ENCODE measurements at places on chromosomes 2 and 18.

DNA sequence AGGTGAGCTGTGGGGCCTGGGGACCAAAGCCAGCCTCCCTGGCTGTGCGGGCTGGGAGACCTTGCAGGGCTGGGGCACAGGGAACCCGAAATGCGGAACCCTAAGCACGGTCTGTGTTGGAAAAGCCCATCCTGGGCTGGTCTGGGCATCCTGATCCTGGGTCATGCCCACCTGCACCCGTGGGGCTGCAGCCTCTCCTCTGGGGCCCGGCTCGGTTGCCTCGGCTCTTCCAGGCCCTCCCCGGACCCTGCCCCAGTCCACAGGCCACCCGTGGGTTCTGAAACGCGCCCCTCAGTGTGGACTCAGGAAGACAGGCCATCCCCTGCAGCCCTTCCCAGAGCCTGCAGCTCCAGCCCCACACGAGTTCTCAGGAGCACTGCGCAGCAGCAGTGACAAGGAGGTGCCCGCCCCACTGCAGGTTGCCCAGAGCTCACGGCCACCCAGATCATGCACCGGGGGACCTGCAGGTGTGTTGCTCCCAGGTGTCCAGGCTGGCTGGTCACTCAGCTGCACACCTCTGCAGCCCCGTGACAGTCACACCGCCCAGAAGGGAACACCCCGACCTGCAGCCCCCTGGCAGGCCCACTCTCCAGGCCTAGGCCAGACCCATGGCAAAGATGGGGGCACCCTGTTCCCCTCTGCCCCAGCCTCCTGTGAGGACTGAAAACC lies 12.2 kb upstream of the NFATC1 start:
- no peak for DNase-seq

- DNase-seq, result no peak
Observed at GRCh38 chr18:70058916-70059315, 111.2 kb upstream of the CD226 start.

DNA sequence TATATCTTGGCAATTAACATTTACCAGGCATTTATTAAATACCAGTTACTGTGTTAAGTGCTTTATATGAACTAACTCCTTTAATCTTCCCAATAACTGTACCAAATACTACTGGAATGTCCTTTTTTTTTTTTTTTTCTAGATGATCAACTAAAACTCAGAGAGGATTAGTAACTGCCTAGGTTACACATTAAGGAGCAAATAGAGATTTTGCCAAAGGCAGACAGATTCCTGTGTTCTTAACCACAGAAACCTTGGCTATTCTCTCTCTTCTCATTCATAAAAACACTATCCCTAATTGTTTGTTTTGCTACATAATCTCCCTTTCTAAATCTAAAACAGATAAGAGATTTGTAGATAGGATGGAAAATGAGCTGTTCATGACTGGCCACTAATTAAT lies 13.3 kb downstream of the DHX57 start:
- no peak for DNase-seq

DNA sequence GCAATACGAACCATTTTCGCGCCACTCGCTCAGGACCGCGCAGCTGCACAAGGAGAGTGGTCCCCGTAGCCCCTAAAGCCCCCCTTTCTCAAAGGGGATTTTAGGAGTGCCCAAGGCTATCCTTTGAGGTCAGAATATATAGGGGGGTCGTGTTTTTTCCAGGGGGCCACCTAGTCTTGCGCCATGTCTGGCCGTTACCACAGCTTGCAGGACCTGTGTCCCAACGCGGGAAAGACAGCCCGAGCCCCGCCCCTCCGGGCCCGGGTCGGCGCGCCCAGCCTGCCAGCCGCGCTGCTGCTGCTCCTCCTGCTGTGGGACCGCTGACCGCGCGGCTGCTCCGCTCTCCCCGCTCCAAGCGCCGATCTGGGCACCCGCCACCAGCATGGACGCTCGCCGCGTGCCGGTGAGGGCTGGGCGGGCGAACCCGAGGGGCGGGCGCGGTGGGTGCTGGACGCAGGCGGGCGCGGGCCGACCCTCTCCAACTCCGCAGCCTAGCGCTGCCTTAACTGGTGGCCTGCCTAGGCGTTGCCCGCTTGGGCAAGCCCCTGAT lies at the start of gene CDCA7:
TSS of gene CDCA7 (plus strand) at position 291 of the 550 bp plus-strand sequence. CDS start at position 383, 92 bp downstream.
- peak; percentile 51 for DNase-seq

- DNase-seq, result no peak
Observed at GRCh38 chr2:220674033-220674432, 898.1 kb downstream of the EPHA4 start.

DNA sequence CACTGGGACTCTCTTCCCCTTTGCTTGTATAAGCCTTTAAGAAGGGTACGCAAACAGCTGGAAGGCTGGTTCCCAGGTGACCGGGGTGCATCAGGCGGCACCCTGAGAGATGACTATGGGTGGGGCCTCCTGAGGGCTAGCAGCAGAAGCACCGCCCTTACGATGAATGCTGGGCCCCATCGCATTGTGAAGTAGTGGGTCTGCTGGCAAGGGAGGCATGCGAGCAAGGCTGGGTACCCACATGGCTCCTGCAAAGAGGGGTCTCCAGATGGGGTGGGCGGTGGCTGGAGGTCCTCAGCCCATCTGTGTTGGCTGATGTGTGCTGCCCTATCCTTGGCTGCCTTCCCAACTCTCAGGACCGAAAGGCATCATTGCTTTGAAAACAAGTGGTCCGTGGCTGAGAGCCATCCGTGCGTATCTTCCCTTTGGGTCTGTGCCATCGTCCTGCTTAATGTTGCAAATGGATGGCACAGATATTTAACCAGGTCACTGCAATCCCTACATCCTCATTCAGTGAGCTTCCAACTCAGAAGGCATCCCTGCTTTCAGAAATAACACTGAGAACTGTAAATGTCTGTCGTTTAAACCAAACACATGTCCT lies 83.5 kb upstream of the GPC1 start:
- DNase-seq, result no peak

DNA sequence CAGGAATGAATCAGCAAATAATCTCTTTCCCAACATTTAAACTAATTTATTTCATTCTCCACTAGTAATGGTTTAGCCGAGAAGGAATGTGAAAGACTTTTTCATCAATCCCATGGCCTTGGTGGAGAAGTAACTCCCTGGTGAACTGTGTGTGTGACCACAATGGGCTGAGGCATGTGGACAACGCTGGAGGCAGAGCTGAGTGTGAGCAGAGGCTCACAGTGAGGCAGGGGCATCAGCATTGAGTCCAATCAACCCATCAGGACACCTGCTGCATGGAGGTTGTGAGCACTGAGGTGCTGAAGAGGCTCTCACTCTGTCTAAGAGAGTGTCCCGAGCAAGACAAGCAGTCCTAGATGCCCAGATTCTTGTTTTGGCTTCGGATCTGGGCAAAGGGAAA lies 78.6 kb downstream of the ZNF519 start:
- DNase-seq, result no peak

- DNase-seq, result peak; percentile 72
Observed at GRCh38 chr18:22703883-22704585, 229.1 kb upstream of the RBBP8 start.

- peak; percentile 72 for DNase-seq
Observed at GRCh38 chr18:77068321-77069312, 64.0 kb downstream of the MBP start.

DNA sequence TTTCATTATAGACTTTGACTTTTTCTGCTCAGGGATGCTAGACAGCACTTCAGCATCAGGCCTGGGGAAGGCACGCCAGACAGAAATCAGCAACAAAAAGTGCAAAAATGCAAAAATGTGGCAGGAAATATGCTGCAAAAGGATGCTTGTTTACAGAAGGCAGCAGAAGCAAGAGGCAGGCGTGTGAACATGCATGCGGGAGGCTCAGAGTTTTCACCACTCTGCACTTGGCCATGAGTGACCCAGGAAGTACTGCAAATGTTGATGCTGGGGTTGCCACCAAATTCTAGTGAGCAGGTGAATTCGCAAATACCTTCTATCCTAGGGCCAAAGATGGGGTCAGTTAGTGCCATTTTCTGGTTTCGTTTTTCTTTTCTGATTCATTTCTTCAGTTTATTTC lies 55.5 kb upstream of the ALKAL2 start:
- DNase-seq, result no peak

DNA sequence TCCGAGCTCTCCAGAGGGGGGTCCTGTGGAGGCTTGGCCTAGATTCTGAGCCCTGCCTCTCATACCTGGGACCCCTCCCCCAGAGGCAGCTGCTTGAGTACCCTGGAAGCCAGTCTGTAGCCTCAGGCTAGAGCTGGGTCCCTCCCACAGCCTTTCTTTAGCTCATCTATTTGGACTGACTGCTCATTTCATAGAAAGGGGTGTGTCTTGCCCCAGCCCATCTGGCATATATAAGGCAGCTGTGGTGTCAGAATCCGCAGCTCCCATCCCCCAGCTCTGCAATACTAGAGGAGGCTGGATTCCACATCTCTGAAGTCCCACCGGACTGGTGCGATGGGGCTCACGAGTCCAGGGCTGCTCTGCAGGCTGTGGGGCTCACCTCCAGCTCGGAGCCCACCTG lies 26.1 kb downstream of the MPHOSPH10 start:
- no peak for DNase-seq

- peak; percentile 34 for DNase-seq
Observed at GRCh38 chr2:74250189-74250631, 51.8 kb downstream of the MTHFD2 start.

GRCh38 chr2:171522788-171523087 lies 464 bp downstream of the CYBRD1 start:
- peak; percentile 52 for DNase-seq

- DNase-seq, result peak; percentile 20
Observed at GRCh38 chr2:197626965-197627625, 48.3 kb downstream of the RFTN2 start.

DNA sequence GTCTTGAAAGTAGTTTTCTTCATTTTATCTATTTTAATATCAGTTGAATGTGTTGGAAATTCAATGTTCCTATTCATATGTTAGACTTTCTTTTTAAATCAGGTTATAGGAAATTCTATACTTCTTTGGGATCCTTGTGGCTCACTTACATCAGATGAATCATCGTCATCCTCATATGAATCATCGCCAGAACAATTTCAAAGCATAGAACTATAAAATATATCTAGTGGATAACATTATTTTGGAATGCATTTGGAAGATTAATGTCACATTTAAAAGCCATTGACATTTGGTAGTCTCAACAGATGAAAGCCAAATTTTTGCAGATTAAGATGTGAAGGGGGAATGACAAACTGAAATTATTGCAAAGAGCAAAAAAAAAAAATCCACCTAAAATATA lies 94.1 kb downstream of the FAM161A start:
- peak; percentile 59 for DNase-seq

DNA sequence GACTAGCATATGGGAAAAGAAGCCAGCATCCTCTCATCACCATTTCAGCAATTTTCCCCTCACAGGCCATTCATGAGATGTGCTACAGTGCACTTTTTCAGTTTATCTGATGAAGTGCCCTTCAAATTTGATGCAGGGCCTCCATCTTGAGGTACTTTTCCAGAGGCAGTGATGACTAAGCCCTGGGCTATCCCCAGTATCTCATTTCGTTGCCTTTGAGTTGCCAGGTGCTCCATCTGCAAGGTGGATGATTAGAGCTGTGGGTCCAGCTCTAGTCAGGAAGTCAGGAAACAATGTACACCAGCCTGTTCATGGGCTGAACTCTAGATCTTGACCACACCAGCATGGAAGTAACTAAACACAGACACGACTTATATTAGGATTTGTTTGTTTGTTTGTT lies 425.2 kb downstream of the METTL4 start:
- no peak for DNase-seq

DNA sequence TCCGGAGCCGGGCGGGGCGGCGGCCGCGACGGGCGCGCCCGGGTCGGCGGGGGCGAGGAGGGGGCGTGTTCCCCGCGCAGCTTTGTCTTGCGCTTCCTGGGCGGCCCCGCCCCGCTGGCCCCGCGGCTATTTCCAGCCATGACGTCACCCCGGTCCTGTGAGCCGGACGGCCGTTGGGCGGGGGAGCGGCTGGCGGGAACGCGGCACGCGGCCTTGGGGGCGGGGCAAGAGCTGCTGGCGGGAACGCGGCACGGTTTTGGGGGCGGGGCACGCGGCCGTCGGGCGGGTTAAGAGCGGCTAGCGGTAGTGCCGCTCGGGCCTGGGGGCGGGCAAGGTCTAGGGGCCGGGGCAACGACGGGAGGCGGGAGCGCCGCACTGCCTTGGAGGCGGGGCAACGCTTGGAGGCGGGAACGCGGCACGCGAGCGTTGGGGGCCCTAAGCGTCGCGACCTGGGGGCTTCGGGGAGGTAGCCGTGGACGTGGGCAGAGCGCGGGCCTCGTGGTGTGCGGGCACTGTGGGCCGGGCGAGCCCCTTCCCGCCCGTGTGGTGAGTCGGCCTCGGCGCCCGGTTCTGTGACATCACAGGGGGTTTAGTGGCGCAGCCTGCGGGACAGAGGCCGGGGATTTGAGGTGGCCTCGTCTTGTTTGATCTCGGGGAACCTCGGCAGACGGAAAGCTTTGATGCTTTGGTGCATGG lies 704 bp downstream of the KLF11 start:
- peak; percentile 99 for DNase-seq

DNA sequence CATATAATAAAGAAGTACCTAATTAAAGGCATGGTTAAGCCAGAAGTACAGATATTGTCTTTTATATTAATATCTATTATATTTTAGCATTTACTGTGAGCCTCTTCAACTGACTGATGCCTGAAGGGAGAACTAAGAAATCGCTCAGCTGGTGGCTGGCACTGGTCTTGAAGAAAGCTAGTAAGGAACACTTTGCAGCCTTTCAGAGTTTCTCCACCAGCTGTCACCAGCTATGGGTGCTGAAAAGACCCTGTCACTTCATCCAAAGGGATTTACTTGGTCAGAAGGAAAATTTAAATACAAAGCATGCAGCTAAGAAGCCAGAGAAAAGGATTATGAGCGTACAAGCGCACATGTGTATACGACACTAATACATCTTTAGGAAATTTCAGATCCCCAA lies 525.9 kb downstream of the TMEM182 start:
- DNase-seq, result no peak

- no peak for DNase-seq
Observed at GRCh38 chr2:238025741-238026360, 35.0 kb upstream of the SCLY start.

DNA sequence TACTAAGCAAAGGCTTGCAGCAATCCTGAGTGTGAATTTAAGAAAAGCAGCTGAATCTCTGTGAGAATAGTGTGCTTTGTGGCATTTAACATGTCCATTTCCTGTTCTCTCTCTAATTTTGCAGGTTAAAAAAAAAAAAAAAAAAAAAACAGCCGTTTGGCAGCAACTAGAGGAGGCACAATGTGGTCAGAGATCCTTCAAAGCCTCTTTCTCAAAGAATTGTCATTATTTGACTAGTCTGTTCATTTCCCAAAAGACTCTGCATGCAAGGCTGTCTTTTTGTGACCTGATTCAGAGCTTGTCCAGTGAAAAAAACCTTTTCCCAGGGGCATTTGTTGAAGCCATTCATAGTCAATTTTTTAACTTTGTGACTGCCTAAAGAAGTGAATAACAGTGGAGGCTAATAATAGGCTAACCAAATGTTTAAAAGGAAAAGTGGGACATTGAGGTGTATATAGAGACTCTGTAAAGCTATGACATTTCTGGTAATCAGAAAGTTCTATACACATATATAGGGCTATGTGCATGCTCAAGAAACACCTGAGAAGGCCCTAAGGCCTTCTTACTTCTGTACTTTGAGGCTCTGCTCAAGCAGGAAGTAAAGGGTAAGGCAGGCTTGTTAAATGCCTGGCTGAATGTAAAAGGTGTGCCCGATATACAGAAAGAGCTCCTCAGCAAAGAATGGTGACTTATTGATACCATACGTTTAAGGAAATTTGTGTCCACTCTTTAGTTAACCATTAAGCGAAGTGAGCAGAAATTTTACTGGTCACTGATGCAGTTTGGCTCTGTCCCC lies 289.6 kb upstream of the RAB6C start:
- DNase-seq, result no peak

Measured in suppressor macrophage treated with lipopolysaccharide for 1 hour (primary cell).